ENCODE measurements at places on chromosomes 13 and 19.

- no peak for DNase-seq
These were observed 361.8 kb downstream of the KCNRG start for GRCh38 chr13:50376895-50377575.

DNA sequence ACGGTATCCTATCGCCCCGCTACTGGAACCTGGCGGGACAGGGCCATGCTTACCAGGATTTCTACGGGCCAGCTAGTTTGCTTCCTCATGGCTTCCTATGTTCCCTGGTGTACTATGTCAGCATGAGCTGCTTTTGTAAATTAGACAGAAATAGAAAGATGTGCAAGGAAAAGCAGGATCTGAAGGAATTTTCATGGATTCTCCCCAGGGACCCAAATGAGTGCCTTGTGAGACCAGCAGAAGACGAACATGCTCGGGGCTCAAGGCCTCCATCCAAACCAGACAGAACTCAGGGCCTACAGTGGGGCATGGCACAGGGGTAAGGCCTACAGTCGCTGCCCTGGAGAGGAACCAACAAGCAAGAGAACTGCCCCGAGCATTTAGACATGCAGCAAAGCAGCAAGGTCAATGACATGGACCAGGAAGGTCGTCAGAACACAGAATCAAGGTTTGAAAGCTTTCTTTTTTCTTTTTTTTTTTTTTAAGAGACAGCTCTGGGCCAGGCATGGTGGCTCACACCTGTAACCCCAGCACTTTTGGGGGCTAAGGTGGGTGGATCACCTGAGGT lies 17.3 kb downstream of the EPS15L1 start:
- no peak for DNase-seq

- no peak for DNase-seq
These were observed 13.8 kb downstream of the ZNF763 start for GRCh38 chr19:11978492-11979100.

GRCh38 chr13:100508455-100508854 lies 80.1 kb downstream of the GGACT start:
- DNase-seq = no peak

DNA sequence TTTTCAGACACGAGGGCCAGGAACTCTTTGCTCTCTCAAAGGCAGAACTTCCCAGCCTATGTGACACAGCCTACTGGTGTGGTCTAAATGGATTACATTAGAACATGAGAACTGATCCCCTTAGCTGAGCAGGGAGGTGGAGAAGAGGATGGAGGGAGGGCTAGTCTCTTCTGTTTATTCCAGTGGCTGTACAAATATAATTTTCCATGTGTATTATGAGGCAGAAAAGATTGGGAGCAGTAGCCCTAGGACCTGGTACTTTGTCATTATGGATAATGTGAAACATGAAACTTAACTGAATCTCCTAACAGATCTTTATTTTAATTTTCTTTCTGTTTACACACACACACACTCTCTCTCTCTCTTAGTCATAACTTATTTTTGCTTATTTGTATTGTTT lies 82.1 kb downstream of the WDFY2 start:
- no peak for DNase-seq

GRCh38 chr19:6572217-6572616 lies 18.7 kb downstream of the CD70 start:
- DNase-seq = no peak

DNA sequence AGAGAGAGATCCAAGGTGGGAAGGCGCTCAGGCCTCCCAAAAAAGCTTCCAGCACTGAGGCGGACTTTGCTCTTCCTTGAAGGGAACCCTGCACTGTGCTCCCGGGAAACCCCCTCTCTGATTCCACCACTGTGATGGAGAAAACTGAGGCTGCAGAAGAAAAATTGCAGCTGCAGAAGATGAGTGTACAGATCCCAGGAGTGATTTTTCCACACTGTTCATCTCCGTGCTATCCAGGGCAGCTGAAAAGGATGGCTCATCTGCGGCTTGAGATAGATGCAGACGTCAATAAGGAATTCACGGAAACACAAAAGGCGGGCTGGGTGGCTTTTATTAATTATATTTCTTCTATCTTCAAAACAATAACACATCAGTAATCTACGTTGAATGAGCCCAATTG lies 26.2 kb downstream of the CCNE1 start:
- DNase-seq = no peak

- DNase-seq = no peak
These were observed 525.9 kb downstream of the FGF9 start for GRCh38 chr13:22196777-22197176.

DNA sequence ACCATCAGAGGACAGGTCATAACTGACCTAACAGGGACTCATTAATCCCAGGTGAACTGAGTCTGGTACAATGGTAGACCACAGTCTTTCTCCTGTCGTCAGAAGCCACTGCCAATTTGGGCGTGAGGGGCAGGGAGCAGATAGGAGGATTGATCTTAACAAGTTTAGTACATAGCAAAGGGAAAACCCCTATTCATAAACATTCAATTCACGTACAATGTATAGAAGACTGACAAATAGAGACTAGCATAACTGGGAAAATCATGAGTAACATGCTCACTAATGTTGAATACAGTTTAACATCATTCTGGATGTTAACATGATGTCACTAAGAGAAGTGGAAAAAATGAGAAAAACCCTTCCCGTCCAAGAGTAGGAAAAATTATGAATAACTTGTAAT lies 54.1 kb downstream of the SLC7A1 start:
- DNase-seq = no peak

DNA sequence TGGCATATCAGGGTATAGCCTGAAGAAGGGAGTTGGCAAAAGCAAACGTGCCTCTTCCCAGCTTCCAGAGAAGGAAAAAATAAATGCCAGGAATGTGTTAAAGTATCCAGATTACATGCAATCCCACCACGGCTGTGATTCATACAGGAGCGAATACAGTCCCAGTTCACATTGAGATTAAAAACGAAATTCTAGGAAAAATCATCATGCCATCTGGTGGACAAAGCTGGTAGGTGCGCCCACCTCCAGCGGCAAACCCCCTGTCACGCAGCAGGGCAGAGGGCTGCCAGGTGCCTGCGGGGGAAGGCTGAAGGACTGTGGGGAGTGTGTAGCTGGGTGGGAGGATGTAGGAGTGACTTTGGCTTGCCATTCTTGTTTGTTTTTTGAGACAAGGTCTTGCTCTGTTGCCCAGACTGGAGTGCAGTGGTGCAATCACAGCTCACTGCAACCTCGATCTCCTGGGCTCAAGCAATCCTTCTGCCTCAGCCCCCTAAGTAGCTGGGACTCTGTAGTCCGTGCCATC lies 6.4 kb upstream of the DMWD start:
- peak; percentile 87 for DNase-seq

GRCh38 chr13:50699874-50700663 lies 143.4 kb downstream of the DLEU7 start:
- no peak for DNase-seq

GRCh38 chr13:112117258-112117954 lies 50.5 kb downstream of the SOX1 start:
- no peak for DNase-seq

Data from activated CD8-positive, alpha-beta memory T cell treated with anti-CD3 and anti-CD28 coated beads for 24 hours (primary cell).